MCF 10A (cell line): ENCODE measurements at places on chromosomes 4 and X. TPM values are rescaled to one million over a fixed set of nuclear protein-coding genes. Genes with fewer than 3 reads are reported as not detected.

The MAGEA10 gene
- not detected in 2 replicates for total RNA-seq

The ASB12 gene
- not detected in 2 replicates for total RNA-seq

The RAPGEF2 gene
- total RNA-seq = 26.3 and 27.4 TPM in 2 replicates

The SSX4B gene
- not detected in 2 replicates for total RNA-seq

- peaks cover 28% of the 10 kb centered on the region for H3K4me1 ChIP-seq
- H3K4me3 ChIP-seq = peak overlapping the region; percentile 59
- H3K27ac ChIP-seq = no peak overlapping the region
- H3K27me3 ChIP-seq = no peaks in the 10 kb centered on the region
- peaks cover 6% of the 10 kb centered on the region for H3K36me3 ChIP-seq
Measured at GRCh38 chr4:169269916-169270809, 593 bp downstream of the SH3RF1 start.

- no peak overlapping the region for H3K4me3 ChIP-seq
- H3K27ac ChIP-seq = no peak overlapping the region
- DNase-seq = no peak
- peaks cover 77% of the 10 kb centered on the region for H3K36me3 ChIP-seq
Measured at GRCh38 chr4:25402521-25402920, 25.5 kb downstream of the ANAPC4 start.
